ENCODE measurements at places on chromosomes 13 and 19. TPM values are rescaled to one million over a fixed set of nuclear protein-coding genes. Genes with fewer than 3 reads are reported as not detected.
A peak's percentile ranks its signal among the peaks of the same experiment; 100 is the strongest.

GRCh38 chr13:27965740-27966640 lies 3.1 kb downstream of the CDX2 start:
- DNase-seq = peak; percentile 81

GRCh38 chr19:43936188-43936587 lies 1.1 kb upstream of the ZNF45 start:
- DNase-seq = no peak

- no peak for DNase-seq
These were observed 71.9 kb downstream of the CDK8 start for GRCh38 chr13:26325876-26326275.

GRCh38 chr13:37345391-37345790 lies 239.9 kb upstream of the CSNK1A1L start:
- no peak for DNase-seq

DNA sequence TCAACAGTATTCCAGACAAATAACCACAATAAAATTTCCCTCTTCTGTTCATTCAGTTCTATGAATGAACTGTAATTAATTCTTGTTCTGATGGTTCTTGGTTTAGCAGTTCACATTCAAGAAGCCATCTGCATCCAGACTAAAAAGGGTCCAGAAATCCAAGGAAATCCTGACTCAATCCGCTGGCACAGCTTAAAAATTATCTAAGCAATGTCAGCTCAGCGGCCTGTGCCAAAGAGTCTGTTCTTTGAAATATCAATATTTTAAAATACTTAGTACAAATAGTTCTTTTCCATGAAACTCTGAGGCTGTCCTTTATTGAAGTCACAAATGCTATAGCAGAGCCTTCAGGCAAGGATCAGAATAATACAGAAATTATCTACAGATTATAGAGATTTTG lies 57.2 kb downstream of the DHRS12 start:
- no peak for DNase-seq

DNA sequence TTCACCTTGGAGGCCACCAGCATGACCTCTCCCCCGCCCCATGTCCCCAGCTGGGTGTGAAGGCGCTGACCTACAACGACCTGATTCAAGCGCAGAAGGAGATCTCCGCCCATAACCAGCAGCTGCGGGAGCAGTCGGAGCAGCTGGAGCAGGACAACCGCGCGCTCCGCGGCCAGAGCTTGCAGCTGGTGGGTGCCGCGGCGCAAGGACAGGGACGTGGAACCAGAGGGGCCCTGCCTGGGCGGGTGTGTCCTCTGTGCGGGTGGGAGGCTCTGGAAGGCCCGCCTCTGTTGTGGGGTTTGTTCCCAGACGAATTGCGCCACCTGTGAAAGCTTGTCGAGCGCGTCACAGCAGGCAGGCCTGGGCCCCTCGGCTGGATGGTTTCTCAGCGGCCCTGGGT lies 22.3 kb downstream of the PLEKHJ1 start:
- no peak for DNase-seq

DNA sequence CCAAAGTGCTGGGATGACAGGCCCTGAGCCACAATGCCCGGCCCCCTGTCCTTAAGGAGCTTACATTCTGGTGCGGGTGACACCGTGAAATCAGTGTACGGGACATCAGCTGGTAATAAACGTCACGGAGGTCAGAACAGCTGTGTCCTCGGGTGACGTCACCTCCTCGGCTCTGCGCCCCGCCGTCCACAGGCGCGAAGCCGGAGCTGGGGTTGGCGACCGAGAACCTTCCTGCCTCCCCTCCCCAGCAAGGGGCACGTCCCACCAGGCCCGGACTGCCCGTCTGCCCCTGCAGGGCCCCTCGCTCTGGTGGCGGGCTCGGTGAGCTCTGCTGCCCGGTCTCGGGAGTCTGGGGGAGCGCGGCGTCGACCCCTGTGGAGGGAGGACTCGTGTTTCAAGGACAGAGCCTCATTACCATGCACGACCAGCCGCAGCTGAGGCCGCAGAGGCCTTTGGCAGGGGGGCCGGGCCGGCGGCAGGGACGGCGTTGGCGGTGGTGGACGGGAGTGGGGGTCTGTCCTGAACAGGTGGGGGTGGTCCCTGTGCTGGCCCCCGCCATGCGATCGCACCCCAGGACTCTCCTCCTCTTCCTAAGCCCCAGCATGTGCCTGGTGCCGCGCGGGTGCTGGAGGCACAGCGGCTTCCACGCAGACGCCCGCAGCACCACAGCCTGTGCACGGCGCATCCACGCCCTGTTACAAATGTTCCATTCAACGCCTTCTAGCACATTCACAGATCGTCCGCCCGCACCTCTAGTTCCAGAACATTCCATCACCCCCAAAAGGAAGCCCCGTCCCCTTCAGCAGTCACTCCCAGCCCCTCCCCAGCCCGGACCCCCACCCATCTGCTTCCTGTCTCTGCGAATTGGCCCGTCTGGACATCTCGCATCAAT lies 5.4 kb downstream of the LINGO3 start:
- no peak for DNase-seq

DNA sequence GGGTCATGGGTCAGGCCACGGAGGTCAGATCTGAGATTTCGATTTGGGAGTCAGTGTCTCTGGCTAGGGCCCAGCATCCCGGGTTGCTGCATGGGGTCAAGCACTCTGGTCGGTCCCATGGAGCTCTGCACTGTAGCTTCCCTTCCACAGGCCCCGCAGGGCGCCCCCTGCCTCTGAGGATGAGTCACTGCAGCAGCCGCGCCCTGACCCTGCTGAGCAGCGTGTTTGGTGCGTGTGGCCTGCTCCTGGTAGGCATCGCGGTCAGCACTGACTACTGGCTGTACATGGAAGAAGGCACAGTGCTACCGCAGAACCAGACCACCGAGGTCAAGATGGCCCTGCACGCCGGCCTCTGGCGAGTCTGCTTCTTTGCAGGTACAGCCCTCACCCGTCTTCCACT lies 3.6 kb downstream of the CACNG7 start:
- DNase-seq = no peak

DNA sequence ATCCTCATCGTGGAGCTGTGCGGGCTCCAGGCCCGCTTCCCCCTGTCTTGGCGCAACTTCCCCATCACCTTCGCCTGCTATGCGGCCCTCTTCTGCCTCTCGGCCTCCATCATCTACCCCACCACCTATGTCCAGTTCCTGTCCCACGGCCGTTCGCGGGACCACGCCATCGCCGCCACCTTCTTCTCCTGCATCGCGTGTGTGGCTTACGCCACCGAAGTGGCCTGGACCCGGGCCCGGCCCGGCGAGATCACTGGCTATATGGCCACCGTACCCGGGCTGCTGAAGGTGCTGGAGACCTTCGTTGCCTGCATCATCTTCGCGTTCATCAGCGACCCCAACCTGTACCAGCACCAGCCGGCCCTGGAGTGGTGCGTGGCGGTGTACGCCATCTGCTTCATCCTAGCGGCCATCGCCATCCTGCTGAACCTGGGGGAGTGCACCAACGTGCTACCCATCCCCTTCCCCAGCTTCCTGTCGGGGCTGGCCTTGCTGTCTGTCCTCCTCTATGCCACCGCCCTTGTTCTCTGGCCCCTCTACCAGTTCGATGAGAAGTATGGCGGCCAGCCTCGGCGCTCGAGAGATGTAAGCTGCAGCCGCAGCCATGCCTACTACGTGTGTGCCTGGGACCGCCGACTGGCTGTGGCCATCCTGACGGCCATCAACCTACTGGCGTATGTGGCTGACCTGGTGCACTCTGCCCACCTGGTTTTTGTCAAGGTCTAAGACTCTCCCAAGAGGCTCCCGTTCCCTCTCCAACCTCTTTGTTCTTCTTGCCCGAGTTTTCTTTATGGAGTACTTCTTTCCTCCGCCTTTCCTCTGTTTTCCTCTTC lies 6.3 kb downstream of the MYADM start:
- no peak for DNase-seq

Gene CLC
- total RNA-seq = not detected

Gene SHD
- total RNA-seq = 0.21 TPM

Gene HNRNPL
- 262 TPM for total RNA-seq

Gene ZFP82
- 8.9 TPM for total RNA-seq

Measured in osteocyte (in vitro differentiated cells).